Inflammatory macrophage treated with lipopolysaccharide for 1 hour (primary cell): ENCODE measurements at places on chromosomes 1 and 21.

DNA sequence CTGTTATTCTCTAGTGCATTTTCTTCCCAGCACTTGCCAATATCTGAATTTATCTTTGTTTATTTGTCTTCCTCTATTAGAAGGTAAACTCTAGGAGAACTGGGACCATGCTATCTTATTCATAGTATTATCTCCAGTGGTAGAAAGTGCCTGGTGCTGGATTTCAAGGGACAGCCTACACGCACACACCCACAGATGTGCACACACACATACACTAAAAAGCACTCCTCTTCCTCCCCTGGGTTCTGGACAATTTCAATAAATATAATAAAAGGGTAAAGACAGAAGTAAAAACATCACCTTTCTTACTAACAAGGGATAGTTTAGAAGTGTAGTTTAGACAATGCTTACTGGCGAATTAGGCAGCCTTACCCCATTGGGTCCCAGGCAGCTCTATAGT is 28.5 kb upstream of the USP24 start:
- no peak for DNase-seq

- DNase-seq = no peak
Observed at GRCh38 chr1:56644919-56645676, at the start of gene PRKAA2. PRKAA2 (plus strand) TSS chr1:56645314; CDS start chr1:56645388, 74 bp downstream.

GRCh38 chr1:118928739-118929554 is 59.2 kb downstream of the TBX15 start:
- peak; percentile 1 for DNase-seq

- no peak for DNase-seq
Observed at GRCh38 chr1:48771561-48771960, 5.1 kb downstream of the BEND5 start.

DNA sequence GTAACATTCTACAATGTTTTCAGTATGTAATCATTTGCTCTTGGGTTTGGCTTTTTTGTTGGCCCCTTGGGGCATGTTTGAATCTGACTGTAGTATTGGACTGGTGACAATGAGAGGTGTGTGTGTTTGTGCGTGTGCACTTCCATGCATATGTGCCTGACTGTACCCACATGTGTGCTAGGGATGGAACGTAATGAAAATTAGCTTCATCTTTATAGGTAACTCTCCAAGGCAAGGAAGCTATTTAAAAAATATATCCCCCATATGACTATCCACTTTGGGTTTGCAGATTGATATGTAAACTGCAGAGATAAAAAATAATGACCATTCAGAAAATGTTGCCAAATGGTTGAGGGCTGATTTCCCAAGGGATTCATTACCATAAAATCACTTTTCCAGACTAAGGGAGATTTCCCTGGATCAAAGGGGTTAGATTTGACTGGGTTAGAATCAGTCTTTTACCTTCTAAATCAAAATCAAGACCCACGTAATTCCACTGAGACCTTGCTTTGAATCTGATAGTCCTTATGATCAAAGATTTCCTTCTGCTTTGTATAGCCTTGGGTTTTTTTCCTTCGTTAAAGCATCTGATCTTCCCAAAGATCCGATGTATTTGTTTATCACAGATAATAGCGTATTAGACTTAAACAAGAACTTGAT is 189.7 kb downstream of the CENPF start:
- no peak for DNase-seq

DNA sequence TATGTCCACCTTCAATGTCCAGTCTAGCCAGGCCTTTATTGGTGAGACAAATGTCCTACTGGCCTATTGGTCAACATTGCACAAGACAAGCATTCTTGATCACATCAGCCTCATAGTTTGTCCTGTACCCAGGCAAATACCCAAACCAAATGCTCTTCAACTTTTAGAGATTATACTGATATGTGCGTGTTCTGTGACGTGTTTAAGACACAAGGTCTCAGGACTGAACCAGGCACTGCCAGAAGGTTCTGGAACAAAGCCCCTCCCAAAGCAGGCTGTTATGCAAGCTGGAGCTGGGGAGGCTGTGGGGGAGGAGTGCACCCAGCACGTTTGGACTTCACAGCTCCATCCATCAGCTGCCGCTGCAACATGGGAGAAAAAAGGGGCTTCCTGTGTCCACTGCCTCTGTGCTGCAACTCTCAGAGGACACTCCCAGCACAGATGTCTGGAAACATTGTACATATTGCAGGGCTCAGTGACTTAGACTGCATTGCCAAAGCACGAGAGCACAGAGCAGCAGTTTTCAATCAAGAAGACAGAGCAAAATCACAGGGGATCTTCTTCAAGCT is 45.9 kb downstream of the NID1 start:
- no peak for DNase-seq

DNA sequence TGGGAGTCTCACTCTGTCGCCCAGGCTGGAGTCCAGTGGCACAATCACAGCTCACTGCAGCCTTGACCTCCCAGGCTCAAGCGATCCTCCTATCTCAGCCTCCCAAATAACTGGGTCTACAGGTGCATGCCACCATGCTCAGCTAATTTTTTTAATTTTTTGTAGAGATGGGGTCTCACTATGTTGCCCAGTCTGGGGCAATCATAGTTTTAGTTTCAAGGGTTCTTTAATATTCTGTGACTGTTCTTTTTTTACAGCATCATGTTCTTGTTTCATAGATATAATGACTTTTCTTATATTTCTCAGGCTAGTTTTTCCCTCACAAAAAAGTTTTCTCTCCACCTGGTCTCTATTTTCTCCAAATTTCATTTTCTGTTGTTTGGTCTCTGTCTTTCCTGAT is 25.4 kb upstream of the SMYD2 start:
- DNase-seq = no peak
